Neuronal stem cell (in vitro differentiated cells): ENCODE measurements at places on chromosomes 13 and 19.
A peak's percentile ranks its signal among the peaks of the same experiment; 100 is the strongest.

GRCh38 chr13:94394723-94395122 is 84.8 kb downstream of the DCT start:
- H3K4me3 ChIP-seq = no peak overlapping the region
- peaks cover 4% of the 10 kb centered on the region for H3K4me1 ChIP-seq
- H3K36me3 ChIP-seq = no peaks in the 10 kb centered on the region

DNA sequence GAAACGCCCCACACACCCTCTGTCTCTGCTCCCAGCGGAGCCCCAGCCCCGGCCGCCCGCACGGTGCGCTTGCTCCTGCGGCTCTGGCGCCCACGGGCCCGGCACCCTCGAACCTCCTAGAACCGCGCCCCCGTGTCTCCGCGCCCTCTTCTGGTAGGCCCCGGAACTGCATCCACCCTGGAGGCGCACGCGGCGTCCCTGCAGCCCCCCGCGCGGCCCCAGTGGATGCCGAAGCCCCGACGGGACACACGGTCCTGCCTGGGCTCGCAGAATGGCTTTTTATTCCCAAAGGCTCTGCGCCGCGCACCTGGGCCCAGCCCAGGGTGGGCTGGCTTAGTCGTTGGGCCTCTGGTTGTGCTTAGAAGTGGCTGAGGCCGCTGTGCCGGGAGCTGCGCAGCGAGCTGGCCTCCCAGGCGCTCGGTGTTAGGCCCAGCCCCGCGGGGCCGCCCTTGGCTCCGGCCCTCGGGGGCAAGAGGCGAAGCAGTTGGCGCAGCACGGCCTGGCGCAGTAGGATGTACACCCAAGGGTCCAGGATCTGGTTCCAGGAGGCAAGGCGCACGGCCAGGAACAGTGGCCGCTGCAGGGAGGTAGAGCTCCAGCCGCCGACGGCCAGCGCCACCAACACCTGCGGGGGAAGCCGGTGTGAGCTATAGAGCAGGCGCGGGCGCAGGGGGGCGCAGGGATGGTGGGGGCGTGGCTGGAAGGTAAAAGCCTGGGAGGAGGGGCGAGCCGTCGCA is 2.8 kb downstream of the PTGER1 start:
- H3K27ac ChIP-seq = no peak overlapping the region
- H3K27me3 ChIP-seq = no peaks in the 10 kb centered on the region

DNA sequence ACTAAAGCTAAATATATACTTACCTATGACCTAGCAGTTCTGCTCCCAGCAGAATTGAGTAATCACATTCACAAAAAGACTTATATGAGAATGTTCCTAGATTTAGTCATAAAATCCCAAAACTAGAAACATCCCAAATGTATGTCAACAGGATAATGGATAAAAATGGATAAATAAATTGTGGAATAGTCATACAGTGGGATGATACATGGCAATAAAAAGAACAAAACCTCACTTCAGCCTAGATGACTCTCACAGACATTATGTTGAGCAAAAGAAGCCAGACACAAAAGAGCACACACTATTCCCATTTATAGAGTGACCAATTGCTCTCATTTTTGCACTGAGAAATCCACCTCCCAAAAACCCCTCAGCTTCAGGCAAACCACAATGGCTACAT is 352.4 kb upstream of the HTR2A start:
- no peak for DNase-seq
- H3K4me3 ChIP-seq = no peak overlapping the region
- H3K27me3 ChIP-seq = no peaks in the 10 kb centered on the region
- no peak overlapping the region for H3K27ac ChIP-seq
- no peaks in the 10 kb centered on the region for H3K4me1 ChIP-seq
- H3K36me3 ChIP-seq = no peaks in the 10 kb centered on the region

DNA sequence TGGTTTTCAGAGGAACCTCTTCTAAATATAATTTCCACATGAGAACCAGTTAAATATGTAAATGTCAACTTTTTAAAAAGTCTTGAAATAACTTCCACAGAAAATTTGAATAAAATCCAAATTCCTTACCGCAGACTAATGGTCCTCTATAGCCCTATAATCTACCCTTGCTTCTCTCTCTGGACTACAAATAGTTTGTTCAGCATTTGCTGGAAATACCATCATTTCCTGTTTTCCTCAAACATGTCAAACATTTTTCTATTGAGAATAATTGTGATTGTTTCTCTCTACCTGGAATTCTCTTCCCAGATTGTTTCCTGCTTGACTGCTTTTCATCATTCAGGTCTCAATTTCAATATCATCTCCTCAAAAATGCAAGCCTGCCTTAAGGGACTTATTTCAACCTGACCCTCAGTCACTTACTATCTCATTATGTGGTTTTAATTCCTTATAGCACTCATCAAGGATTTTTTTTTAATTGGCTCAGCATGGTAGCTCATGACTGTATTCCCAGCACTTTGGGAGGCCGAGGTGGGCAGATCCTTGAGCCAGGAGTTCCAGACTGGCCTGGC is 898.9 kb upstream of the MIR17HG start:
- no peaks in the 10 kb centered on the region for H3K36me3 ChIP-seq
- H3K4me3 ChIP-seq = no peak overlapping the region
- DNase-seq = no peak
- H3K4me1 ChIP-seq = peaks cover 2% of the 10 kb centered on the region
- no peaks in the 10 kb centered on the region for H3K27me3 ChIP-seq

DNA sequence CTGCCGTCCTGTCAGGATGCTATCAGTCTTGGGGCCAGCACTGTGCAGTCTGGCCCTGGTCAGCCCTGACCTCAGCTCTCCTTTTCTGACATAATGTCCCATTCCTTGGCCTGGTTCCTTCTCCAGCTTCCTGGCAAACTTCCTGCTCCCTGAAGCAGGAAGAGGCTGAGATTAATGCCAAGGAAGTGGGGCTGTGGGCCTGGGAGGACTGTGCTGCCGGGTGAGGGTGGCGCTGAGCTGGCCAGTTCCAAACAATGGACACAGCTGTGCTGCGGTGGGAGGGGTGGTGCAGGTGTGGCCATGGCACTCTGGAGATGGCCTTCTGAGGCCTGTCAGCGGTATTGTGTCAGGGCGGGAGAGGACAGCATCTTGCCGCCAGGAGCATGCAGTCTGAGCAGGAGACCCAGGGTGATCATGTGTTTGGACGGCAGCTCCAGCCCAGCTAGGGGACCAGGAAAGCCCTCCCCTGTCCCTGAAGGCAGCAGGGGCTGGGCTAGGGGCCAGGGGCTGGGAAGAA is 30.9 kb downstream of the TUBA3C start:
- H3K4me1 ChIP-seq = no peaks in the 10 kb centered on the region
- H3K27me3 ChIP-seq = no peaks in the 10 kb centered on the region
- no peak overlapping the region for H3K27ac ChIP-seq
- no peaks in the 10 kb centered on the region for H3K36me3 ChIP-seq
- H3K4me3 ChIP-seq = no peak overlapping the region

- H3K36me3 ChIP-seq = peaks cover 43% of the 10 kb centered on the region
- H3K27ac ChIP-seq = peak overlapping the region; percentile 23
- H3K4me3 ChIP-seq = peak overlapping the region; percentile 31
These were observed 1.5 kb upstream of the ZNF561 start for GRCh38 chr19:9622531-9622930.

DNA sequence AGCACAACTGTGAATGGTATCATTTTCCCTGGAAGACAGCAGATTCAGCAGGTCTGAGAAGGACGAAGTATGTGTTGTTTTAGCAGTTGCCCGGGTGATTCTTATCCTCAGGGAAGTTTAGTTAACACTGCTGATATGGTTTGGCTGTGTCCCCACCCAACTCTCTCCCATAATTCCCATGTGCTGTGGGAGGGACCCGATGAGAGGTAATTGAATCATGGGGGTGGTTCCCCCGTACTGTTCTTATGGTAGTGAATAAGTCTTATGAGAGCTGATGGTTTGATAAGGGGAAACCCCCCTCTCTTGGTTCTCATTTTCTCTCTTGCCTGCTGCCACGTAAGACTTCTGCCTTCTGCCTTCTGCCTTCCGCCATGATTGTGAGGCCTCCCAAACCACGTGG is 81.0 kb upstream of the UBAC2 start:
- no peaks in the 10 kb centered on the region for H3K27me3 ChIP-seq
- no peaks in the 10 kb centered on the region for H3K4me1 ChIP-seq
- H3K4me3 ChIP-seq = no peak overlapping the region
- DNase-seq = no peak

- no peak overlapping the region for H3K27ac ChIP-seq
- no peaks in the 10 kb centered on the region for H3K4me1 ChIP-seq
- H3K27me3 ChIP-seq = no peaks in the 10 kb centered on the region
- no peak for DNase-seq
These were observed 6.9 kb downstream of the RAB8A start for GRCh38 chr19:16118489-16119033.

GRCh38 chr19:50537306-50537685 is 23.6 kb upstream of the ASPDH start:
- H3K27ac ChIP-seq = no peak overlapping the region
- H3K4me1 ChIP-seq = peaks cover under 1% of the 10 kb centered on the region
- no peak overlapping the region for H3K4me3 ChIP-seq
- H3K36me3 ChIP-seq = peaks cover 26% of the 10 kb centered on the region
- H3K27me3 ChIP-seq = no peaks in the 10 kb centered on the region
- DNase-seq = no peak

GRCh38 chr13:86946734-86947133 is 724.4 kb upstream of the SLITRK5 start:
- H3K4me1 ChIP-seq = no peaks in the 10 kb centered on the region
- H3K36me3 ChIP-seq = no peaks in the 10 kb centered on the region
- no peak overlapping the region for H3K27ac ChIP-seq
- H3K4me3 ChIP-seq = no peak overlapping the region

DNA sequence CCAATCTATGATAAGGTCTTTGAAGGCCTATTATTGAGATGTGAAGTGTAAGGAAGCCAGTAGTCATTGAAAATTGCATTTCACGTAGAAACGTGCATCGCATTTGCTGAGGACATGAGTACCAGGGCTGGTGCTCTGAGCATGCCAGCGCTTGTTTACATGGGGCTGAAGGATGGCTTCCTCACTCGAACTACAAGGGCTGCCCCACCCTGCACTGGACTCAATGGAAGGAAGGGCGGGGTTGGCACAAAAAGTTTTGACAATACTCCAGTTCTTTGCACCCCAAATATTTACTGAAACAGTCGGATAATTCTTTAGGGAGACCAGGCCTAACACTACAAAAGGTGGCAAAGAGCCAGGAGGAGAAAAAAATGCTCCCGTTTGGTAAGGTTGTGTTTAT is 28.9 kb upstream of the MED4 start:
- peaks cover 4% of the 10 kb centered on the region for H3K27me3 ChIP-seq
- H3K27ac ChIP-seq = no peak overlapping the region
- H3K36me3 ChIP-seq = no peaks in the 10 kb centered on the region
- no peak for DNase-seq
- H3K4me3 ChIP-seq = no peak overlapping the region
- no peaks in the 10 kb centered on the region for H3K4me1 ChIP-seq

- H3K4me3 ChIP-seq = no peak overlapping the region
- no peaks in the 10 kb centered on the region for H3K4me1 ChIP-seq
- peaks cover 8% of the 10 kb centered on the region for H3K36me3 ChIP-seq
- H3K27ac ChIP-seq = no peak overlapping the region
- H3K27me3 ChIP-seq = no peaks in the 10 kb centered on the region
- no peak for DNase-seq
These were observed 23.8 kb downstream of the ZNF44 start for GRCh38 chr19:12270854-12271253.

DNA sequence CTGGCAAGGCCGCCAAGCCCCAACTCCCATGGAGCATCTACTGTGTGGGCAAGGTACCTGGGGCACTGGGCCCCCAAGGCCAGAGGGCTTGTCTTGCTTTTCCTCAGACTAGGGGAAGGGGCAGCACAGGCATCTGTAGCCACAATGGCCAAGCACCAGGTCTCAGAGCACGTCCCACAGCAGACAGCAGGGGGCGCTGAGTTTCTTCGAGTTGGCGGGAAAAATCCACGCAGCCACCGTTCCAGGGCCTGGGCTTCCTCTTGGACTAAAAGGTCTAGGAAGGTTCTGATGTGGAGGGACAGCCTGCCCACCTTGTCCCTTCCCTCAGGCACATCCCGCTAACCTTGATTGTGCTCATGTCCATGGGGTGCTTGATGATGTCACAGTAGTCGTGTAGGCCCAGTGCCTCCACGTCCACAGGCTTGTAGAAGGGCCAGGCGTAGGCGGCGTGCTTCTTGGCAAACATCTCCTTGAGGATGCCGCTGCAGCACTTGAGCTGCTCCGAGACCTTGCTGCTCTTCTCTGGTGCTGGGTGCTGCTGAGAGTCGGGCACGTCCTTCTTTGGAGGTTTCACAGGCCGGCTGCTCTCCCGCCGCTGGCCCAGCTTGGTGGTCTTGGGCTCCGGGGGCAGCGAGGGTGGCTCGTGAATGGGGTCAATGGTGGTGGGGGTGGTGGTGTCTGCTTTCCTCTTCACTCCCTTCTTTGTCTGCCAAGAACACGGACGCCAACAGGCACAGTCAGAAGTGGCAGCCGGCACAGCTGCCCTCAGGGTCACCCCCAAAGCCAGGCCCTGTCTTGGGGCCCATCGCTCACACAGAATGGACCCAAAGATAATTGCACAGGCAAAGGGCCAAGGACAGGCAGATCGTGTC is 32.0 kb upstream of the EPHX3 start:
- no peak overlapping the region for H3K4me3 ChIP-seq
- peaks cover 74% of the 10 kb centered on the region for H3K36me3 ChIP-seq
- H3K4me1 ChIP-seq = no peaks in the 10 kb centered on the region
- no peaks in the 10 kb centered on the region for H3K27me3 ChIP-seq
- H3K27ac ChIP-seq = no peak overlapping the region
- peak; percentile 68 for DNase-seq

- H3K36me3 ChIP-seq = no peaks in the 10 kb centered on the region
- no peak overlapping the region for H3K27ac ChIP-seq
- H3K4me1 ChIP-seq = no peaks in the 10 kb centered on the region
- no peak overlapping the region for H3K4me3 ChIP-seq
- H3K27me3 ChIP-seq = no peaks in the 10 kb centered on the region
These were observed 10.6 kb downstream of the CYP4F11 start for GRCh38 chr19:15923702-15924101.

GRCh38 chr13:106373989-106374572 is 161.4 kb downstream of the EFNB2 start:
- no peak overlapping the region for H3K27ac ChIP-seq
- no peaks in the 10 kb centered on the region for H3K36me3 ChIP-seq
- DNase-seq = no peak
- no peak overlapping the region for H3K4me3 ChIP-seq
- no peaks in the 10 kb centered on the region for H3K27me3 ChIP-seq
- H3K4me1 ChIP-seq = peaks cover 10% of the 10 kb centered on the region

DNA sequence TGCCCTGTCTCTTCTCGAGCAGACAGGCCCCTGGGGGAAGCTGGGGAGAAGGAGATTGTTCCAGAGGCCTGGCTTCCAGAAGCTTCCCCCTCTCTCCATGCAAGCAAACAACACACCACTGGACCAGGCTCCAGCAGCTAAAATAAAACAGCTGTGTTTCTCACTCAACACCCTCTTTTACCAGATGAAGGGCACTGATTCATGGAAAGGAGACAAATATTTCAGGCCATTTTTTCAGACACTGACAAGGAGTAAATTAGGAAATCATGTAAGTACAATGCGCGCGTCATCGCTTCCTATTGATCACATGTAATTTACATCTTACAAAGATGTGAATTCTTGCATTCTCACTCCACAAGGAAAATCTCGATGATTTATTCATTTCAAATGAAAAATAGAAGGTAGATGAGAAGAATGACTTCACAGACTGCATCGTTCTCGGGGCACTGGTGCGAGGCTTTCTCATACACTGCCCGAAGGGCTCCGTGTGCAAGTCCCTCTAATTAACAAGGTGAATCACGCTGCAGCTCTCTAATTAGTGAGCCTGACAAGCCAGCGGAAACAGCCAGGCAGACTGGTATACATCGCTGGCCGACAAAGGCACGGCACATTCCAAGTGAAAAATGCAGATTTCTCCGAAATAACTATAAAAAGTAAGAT is 153.6 kb downstream of the KCTD15 start:
- H3K36me3 ChIP-seq = no peaks in the 10 kb centered on the region
- no peak overlapping the region for H3K4me3 ChIP-seq
- peaks cover 3% of the 10 kb centered on the region for H3K27me3 ChIP-seq
- H3K27ac ChIP-seq = no peak overlapping the region
- no peak for DNase-seq
